ENCODE measurements at places on chromosomes 3 and 15. TPM values are rescaled to one million over a fixed set of nuclear protein-coding genes. Genes with fewer than 3 reads are reported as not detected.

ZBTB38 gene
- 128 TPM for total RNA-seq

FAM98B gene
- 37.6 TPM for total RNA-seq

CHL1 gene
- total RNA-seq: 745 TPM

MUC4 gene
- total RNA-seq: 0.46 TPM

FGD5 gene
- 5.5 TPM for total RNA-seq

MUSTN1 gene
- total RNA-seq: not detected

TKT gene
- total RNA-seq: 119 TPM

CPNE4 gene
- 51.4 TPM for total RNA-seq

CYP8B1 gene
- not detected for total RNA-seq

CCDC54 gene
- not detected for total RNA-seq

LZTFL1 gene
- total RNA-seq: 31.1 TPM

ARPP19 gene
- total RNA-seq: 247 TPM

TGM5 gene
- not detected for total RNA-seq

CCDC39 gene
- total RNA-seq: 3.9 TPM

ACAA1 gene
- 34.8 TPM for total RNA-seq

DNAJA4 gene
- 42.7 TPM for total RNA-seq

STOML1 gene
- 42.7 TPM for total RNA-seq

GMNC gene
- 5.3 TPM for total RNA-seq

CPA3 gene
- total RNA-seq: 1.6 TPM

CEP152 gene
- total RNA-seq: 3.5 TPM

RHCG gene
- 1.8 TPM for total RNA-seq

SEMA7A gene
- total RNA-seq: 22.6 TPM

ROPN1 gene
- not detected for total RNA-seq

ZMYND10 gene
- total RNA-seq: 23.8 TPM

TICRR gene
- total RNA-seq: 2.8 TPM

A4GNT gene
- not detected for total RNA-seq

C3orf22 gene
- total RNA-seq: not detected

STXBP5L gene
- 23.8 TPM for total RNA-seq

GHSR gene
- 0.69 TPM for total RNA-seq

IL12A gene
- total RNA-seq: 1.4 TPM

FEM1B gene
- 209 TPM for total RNA-seq

AHSG gene
- total RNA-seq: 0.23 TPM

ADAMTS7 gene
- total RNA-seq: 6.0 TPM

VIPR1 gene
- total RNA-seq: 0.46 TPM

HHLA2 gene
- total RNA-seq: not detected

THBS1 gene
- 10.4 TPM for total RNA-seq

RASGRP1 gene
- 14.5 TPM for total RNA-seq

HIGD2B gene
- not detected for total RNA-seq

EOMES gene
- 1.6 TPM for total RNA-seq

CPLX3 gene
- total RNA-seq: 0.92 TPM

Data from diencephalon (tissue), 1 donor.